ENCODE measurements at places on chromosomes 1 and 21.
A peak's percentile ranks its signal among the peaks of the same experiment; 100 is the strongest.

DNA sequence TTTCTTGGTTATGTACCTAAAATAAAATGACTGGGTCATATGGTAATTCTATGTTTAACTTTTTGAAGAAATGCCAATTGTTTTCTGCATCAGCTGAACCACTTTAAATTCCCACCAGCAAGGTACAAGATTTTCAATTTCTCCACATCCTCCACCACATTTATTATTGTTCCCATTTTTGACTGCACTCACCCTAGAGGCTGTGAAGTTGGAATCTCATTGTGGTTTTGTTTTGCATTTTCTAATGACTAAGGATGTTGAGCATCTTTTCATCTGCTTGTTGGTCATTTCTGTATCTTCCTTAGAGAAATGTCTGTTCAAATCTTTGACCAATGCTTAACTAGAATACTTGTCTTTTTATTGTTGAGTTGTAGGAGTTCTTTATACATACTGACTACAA, 72.5 kb downstream of the ASTN1 start:
- no peak for DNase-seq

GRCh38 chr1:3851292-3851691, 5.7 kb downstream of the CEP104 start:
- no peak for DNase-seq

GRCh38 chr1:37946703-37947360, at the start of gene INPP5B:
Gene INPP5B, minus strand, starts transcription at chr1:37947053. Its CDS starts 745 bp downstream, at chr1:37946308.
- peak; percentile 91 for DNase-seq

- peak; percentile 55 for DNase-seq
Observed at GRCh38 chr1:147640553-147641165, 29.7 kb downstream of the ACP6 start.

- DNase-seq: no peak
Observed at GRCh38 chr1:200367841-200368534, 41.8 kb downstream of the ZNF281 start.

DNA sequence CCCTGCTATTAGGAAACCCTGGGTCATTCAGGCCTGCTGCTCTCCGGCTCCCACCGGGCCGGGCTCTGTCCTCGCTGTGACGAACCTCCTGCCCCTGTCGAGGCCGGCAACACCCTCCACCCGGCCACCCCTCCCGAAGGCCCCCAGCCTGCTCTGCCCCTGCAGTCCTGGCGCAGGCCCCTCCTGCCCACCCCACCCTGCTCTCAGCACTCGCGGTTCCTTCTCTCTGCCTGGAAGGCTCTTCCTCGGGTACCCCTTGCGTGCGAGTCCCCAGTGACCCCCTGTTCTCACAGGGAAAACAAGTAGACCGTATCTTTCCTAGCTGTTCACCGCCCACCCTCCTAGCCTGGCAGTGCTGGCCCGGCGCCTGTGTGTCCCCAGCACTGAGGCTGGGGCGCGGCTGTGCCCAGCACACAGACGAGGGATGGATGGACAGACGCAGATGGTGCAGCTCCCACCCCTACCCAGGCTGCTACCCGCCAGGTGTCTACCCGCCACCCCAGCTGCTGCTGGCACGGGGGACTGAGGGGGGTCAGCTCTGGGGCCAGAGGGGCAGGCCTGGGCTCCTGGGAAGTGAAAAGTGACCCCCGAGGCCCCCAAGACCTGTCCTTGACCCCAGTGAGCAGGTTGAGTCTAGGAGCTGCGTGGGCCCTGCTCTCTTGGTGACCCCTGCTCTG, 3.1 kb upstream of the VWA1 start:
- no peak for DNase-seq

Measured in left ventricle myocardium inferior (tissue), 1 donor.